Stimulated activated CD8-positive, alpha-beta memory T cell treated with anti-CD3 and anti-CD28 coated beads, Interleukin-15, amount 100 ng/mL, for 24 hours (primary cell): ENCODE measurements at places on chromosomes 5 and 9.

GRCh38 chr5:146111409-146111808 lies 6.0 kb upstream of the PLAC8L1 start:
- no peak for DNase-seq

DNA sequence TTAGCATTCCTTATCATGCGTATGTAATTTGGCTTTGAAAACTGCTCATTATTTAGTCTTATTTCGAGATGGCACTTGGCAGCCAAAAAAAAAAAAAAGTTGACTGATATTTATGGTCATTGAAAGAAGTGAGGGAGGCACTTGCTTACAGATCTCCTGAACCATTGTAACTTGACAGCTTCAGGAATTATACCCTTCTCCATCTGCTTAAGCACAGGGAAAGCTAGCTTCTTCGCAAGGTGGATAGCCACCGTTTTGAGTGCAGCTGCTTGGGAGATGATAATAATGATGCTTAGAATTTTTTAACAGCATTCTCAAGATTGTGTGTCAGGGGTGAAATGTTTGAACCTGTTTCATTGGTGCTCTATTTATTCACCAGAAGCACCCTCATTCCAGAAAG lies 116.1 kb downstream of the GIN1 start:
- no peak for DNase-seq

DNA sequence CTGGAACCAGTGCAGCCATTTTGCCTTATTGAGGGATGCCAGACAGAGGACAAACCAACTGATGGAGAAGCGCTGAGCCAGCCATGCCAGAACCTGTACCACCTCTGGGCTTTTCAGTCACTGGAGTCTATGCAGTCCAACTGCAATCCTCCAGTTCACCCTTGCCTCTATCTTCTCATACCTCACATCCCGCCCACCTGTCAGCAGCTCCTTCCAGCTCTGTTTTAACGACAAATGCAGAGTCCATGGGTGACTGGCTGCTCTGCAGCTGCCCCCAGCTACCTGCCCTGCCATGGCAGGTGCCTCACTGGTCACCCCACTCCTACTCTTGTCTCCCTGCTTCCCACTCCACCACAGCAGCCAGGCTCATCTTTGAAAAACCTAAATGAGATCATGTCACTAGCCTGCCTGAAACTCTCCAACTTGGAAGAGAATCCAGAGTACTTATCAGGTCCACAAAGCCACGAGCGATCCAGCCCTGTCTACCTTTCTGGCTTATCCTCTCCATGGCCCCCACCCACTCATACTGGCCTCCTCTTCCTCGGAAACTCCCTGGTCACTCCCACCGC lies 14.0 kb upstream of the ACSL6 start:
- DNase-seq = no peak

DNA sequence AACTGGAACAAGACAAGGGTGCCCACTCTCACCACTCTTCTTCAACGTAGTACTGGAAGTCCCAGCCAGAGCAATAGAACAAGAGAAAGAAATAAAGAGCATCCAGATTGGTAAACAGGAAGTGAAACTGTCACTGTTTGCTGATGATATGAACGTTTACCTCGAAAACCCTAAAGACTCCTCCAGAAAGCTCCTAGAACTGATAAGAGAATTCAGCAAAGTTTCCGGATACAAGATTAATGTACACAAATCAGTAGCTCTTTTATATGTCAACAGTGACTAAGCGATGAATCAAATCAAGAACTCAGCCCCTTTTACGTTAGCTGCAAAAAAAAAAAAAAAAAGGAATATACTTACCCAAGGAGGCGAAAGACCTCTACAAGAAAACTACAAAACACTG lies 306.6 kb downstream of the PLK2 start:
- DNase-seq = no peak

GRCh38 chr9:122188369-122188768 lies 28.7 kb downstream of the MORN5 start:
- no peak for DNase-seq

GRCh38 chr5:169943026-169943425 lies 37.3 kb downstream of the INSYN2B start:
- no peak for DNase-seq

GRCh38 chr5:38720554-38721361 lies 125.1 kb upstream of the OSMR start:
- DNase-seq = no peak

DNA sequence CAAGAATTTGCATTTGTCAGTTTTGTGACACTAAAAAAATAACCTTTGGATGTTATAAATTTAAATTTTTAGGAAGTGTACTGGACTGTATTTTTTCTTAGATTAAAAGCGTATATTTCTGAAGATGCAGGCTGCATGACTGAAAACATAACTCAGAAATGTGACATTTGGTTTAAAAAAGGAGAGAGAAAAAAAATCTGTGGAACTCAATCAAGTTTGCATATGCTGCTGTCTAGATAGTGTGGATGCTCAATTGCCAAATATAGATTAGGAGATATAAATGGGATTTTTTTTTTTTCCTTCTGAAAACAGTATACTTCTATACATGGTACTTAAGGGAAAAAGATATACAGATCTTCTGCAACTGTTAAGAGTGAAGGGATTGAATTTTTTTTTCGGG lies 402.3 kb downstream of the TAF11L14 start:
- no peak for DNase-seq

GRCh38 chr9:85508616-85509015 lies 233.1 kb downstream of the AGTPBP1 start:
- DNase-seq = no peak

DNA sequence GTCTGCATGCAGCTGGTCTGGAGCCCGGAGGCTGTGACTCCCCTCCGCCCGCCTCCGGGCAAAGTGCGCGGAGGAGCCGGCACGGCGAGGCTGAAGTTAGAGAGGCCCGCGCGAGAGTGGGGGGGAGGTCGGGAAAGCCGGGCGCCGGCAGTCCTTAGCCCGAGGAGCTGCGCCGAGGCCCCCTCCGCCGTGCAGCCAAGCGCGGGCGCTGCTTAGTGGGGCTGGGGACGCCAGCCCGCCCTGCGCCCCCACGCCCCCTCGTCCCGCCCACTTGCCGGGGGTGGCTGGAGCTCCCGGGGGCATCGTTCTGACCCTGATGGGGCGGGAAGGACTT lies 403 bp downstream of the NINJ1 start:
- no peak for DNase-seq

- no peak for DNase-seq
Observed at GRCh38 chr9:20295555-20295954, 326.7 kb downstream of the MLLT3 start.

DNA sequence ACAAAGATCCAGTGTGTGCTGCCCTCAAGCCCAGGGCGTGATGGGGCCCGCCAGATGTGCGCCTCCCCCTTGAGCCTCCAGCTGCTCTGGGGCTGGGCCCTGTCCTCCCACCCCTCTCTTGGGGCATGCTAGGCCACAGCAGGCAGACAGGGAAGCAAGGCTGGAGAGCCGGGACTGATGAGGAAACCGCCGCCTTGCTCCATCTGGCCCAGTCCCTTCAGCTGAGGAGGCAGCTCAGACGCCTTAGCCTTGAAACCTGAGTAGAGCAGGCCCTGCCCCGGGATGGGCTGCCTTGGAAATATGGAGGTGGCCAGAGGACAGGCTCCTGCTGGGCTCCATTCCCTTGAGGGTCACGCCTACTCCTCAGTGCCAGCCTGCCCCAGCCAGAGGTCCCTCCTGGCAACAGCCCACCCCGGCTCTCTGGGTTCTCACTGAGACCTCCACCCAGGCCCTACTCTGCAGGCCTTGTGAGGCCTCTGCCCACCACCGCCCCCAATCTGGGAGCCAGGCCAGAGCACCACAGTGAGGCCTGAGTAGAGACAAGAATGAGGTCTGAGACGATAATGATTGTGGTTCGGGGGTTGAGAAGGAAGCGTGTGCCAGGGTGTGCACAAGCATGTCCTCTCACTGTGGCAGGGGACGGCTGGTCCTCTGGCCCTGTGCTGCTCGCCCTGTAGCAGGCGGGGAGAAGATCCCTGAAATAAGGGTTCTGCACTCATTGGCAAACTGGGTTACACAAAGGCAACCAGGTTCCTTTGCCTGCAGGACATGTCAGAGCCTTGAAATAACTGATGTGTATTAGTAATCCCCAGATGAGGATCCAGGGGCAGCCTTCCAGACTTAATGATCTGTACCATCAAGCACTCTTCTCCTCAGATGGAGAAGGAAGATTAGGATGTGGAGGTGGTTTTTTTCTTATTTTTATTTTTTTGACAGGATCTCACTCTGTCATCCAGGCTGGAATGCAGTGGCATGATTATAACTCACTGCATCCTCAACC lies 30.9 kb downstream of the CXXC5 start:
- DNase-seq = no peak

GRCh38 chr9:3857673-3858072 lies 331.9 kb upstream of the RFX3 start:
- DNase-seq = no peak

GRCh38 chr5:141567513-141568117 lies 51.2 kb downstream of the DIAPH1 start:
- DNase-seq = no peak

GRCh38 chr5:128199611-128200010 lies 116.0 kb downstream of the SLC12A2 start:
- no peak for DNase-seq

- DNase-seq = no peak
Observed at GRCh38 chr5:169139480-169140050, 161.4 kb downstream of the SLIT3 start.

DNA sequence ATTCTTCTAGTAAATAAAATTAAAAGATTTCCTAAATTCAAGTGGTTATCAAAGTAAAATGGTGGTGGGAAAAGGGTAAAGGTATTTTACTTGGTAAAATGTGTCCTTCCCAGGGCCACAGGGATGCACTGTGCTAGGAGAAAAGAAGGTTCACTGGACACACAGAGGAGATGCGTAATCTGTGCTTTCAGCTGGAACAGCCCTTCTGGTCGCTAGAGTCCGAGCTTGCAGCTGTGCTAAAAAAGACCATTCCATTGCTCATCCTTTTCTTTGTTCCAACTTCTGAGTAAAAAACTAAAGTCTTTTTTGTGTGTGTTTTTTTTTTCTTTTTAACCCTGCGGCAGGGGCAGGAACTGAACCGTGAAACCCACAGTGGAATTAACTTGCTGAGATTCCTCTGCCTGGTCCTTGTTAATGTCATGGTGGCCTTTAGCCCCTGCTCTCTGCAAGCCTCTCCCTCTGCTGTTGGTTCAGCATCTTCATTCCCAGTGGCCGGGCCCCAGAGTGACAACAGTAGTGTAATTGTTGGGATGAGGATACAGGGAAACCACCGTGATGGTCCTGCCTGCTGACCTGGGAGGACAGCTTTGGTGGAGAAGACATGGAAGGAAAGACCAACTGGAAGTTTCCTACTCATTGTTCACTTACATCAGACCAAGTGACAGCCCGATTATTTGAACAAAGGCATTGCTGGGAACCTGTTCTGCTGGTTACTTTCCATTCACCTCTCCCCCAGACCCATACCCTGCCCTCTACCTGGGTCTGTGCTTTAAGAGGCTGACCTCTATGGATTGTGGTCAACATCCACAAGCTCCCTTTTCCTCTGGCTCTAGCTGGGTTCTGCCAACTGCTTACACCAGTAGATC lies 31.9 kb upstream of the FSTL4 start:
- no peak for DNase-seq

GRCh38 chr5:18523380-18523779 lies 889.1 kb downstream of the TAF11L14 start:
- no peak for DNase-seq

DNA sequence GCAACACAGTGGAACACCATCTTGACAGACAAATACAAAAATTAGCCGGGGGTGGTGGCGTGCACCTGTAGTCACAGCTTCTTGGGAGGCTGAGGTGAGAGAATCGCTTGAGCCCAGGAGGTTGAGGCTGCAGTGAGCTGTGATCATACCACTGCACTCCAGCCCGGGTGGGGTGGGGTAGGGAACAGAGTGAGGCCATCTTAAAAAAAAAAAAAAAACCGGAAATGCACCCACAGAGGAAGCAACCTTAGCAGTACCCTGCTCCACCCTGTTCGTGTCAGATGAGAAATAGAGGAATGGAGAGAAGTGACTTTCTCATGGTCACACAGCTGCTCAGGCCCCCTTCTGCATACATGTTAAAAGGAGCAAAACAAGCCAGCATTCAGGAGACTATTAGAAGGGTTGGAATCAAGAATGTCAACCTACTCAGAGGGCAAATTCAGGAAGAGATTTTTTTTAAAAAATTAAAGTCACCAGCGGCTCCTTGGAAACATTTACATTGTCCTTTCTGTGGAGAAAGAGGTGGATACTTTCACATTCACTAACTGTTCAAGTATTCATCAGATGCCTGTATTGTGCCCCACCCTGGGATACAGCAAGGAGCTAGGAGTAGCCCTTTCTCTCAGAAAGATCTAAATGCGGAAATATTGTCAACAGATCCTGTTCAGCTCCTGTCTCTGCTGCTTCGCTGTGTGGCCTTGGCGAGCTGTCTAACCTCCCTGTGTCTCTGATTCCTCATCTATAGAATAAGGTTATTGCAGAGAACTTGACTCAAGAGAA lies 41.0 kb downstream of the CYFIP2 start:
- DNase-seq = no peak

- DNase-seq = no peak
Observed at GRCh38 chr5:69295088-69295754, 37.4 kb downstream of the CCDC125 start.

- no peak for DNase-seq
Observed at GRCh38 chr5:82789095-82789494, 288.1 kb downstream of the TMEM167A start.

GRCh38 chr5:44242791-44243190 lies 146.4 kb downstream of the FGF10 start:
- DNase-seq = no peak

DNA sequence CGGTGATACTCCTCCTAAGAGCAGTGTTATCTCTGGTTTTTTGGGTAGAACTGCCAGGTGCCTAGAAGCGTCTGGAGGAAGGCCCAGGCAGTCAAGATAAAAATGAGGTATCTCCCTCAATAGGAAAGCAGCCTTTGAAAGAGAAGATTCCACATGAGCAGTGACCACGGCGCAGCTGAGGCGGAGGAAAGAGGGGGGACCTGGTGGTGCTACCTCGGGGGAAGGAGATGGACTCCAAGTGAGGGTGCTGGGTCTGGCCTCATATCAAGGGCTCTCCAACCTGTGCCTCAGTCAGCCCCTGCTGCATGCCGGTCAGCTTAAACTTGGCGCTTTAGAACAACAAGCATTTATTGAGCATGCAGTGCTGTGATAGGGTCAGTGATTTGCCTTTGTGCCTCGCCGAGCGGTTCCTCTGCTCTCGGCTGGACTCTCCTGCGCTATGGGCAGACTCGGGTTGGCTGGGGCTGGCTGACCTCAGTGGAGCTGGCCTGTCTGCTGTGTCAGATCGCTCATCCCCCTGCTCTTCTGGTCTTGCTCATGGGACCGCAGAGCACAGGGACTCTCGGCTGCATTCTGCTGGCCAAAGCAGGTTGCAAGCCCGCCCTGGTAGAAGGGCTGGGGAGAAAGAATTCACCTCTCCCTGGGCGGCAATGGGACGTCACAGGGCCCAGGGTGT lies 121.1 kb upstream of the IRX4 start:
- no peak for DNase-seq

- DNase-seq = no peak
Observed at GRCh38 chr9:135500071-135500524, 384 bp upstream of the MRPS2 start.
